ENCODE measurements at places on chromosomes 16 and 17.

DNA sequence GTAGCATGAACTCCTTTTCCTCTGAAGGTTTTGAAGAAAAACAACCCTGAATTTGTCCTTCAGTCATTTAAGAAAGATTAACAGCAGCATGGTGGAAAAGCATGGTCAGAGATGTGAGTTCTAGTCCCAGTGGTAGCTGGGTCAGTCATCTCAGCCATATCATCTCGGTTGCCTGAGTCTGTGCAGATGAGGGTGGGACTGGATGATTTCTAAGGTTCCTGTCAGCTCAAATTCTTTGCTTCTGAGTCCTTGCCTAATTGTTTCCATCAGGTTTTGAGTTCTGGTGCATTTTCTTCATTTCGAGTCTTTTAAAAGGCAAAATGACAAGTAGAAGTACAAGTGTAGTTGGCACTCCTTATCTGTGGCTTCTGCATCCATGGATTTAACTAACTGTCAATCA, 63.9 kb downstream of the TNRC6C start:
- no peak for DNase-seq

GRCh38 chr17:39921323-39921722, 2.9 kb upstream of the GSDMB start:
- no peak for DNase-seq

DNA sequence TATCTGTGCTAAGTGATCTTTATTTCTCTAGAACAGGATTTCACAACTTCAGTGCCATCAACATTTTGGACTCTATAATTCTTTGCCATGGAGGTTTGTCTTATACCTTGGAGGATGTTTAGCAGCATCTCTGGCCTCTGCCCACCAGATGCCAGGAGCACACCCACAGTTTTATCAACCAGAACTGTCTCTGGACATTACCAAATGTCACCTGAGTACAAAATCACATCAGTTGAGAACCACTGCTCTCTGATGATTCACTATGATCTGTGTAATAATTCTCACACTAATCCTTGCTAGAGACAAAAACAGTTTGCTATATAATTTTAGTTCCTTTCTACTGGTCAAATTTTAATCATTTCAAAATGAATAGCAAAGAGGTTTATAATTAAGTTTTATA, 102.8 kb upstream of the AMZ2 start:
- DNase-seq: no peak

DNA sequence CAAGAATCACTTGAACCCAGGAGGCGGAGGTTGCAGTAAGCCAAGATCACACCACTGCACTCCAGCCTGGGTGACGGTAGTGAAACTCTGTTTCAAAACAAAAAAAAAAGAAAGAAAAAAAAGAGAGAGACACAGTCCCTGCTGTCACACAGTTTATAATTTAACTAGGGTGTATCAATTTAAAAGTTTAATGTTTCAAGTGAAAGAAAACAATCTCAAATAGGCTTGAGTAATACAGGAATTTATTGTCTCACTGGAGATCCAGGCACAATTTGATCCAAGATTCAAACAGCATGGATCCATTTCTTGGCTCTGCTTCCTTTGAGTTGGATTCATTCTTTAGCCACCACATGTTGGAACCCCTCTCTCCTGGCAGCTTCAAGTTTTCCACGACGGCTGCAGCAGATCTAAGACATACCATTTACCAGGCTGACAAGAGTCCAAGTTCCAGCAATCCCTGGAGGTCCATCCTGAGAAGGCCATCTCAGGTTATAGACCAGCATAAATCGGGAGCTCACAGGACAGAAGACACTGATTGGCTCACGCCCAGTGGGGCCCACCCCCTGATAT, 97.5 kb downstream of the YPEL2 start:
- DNase-seq: no peak

GRCh38 chr17:66963909-66964771, at the start of gene CACNG4:
TSS of gene CACNG4 (plus strand) at chr17:66964707. CDS start at chr17:66964912, 205 bp downstream.
- DNase-seq: no peak

GRCh38 chr17:80263253-80264204, 2.9 kb downstream of the RNF213 start:
- DNase-seq: peak; percentile 38

DNA sequence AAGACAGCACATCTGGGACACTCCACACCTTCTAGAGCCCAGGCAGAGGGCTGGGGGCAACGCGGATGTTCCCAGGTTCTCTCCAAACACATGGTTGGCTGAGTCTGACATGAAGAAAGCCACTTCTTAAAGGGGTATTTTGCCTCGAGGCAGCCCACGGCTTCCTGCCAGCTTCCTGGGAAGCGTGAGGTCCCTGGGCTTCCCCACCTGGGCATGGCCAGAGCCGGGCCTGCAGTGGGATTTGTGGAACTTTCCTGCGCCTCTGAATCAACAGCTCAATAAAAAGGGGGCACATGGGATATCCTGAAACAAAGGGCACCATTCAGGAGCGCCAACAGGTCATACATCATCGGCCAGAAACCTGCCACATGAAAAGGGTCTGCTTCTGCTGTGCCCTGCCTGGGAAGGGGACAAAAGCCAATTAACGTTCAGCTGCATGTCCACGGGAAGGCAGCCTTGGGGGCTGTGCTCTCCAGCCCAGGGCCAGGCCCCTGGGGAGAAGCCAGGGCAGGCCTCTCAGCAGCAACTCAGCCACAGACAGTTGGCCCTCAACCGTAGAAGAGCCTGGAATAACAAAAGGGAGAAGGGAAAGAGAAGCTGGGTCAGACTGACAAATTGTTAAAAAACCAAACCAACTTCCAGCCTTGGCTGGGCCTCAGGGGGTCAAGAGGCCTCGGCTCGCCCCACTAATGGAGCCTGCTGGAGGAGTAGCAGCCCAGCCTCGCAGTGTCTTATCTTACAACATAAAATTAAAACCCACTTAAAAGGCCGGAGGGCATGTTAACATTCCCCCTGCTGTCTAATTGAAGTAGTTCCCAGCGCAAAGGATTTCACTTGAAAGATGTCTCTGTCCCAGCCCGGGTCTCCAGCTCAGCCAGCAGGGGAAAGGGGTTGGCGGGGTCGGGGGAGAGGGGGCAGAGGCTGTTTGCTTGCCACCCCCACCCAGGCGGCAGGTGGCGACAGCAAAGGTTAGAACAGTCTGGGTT, 34.2 kb downstream of the TBX4 start:
- no peak for DNase-seq

DNA sequence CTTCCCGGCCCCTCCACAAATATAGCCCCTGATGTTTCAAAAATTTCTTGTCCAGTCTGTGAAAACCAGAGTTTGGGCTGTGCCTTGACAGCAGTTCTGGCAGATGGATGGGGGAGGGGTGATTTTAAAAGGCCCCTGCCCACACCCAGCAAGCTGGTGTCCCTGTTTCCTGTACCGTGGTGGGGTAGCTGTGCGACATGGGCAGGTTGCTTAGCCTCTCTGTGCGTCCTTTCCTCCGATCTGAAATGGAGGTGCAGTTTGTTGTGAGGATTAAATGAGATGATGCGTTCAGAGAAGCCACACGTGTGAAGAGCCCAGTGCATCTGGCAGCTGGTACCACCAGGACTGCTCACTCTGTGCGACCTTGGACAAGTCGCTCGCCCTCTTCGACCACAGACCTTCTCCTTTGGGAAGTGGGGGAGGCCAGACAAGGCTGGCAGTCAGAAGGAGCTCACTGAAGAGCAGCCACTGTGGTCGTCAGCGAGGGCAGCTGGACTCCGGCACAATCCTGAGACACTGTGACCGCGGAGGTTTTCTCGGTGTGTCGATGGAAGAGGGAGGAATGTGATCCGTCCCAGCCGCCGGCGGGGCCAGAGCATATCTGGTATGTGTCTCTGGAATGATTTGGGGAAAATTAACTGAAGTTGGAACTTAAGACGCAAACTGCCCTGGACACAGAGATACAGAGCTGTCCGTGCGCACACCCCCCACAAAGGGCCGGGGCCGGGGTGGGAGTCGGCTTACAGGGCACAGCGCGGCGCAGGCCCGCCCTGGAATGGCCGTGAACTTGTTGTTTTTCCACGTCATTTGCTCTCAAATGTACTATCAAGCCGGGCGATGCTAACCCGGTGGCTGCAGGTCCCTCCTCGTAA, 721 bp upstream of the WFIKKN2 start:
- no peak for DNase-seq

GRCh38 chr17:76088041-76088867, 9.3 kb downstream of the ZACN start:
- no peak for DNase-seq

GRCh38 chr17:73788111-73788510, 143.9 kb upstream of the SDK2 start:
- DNase-seq: no peak

DNA sequence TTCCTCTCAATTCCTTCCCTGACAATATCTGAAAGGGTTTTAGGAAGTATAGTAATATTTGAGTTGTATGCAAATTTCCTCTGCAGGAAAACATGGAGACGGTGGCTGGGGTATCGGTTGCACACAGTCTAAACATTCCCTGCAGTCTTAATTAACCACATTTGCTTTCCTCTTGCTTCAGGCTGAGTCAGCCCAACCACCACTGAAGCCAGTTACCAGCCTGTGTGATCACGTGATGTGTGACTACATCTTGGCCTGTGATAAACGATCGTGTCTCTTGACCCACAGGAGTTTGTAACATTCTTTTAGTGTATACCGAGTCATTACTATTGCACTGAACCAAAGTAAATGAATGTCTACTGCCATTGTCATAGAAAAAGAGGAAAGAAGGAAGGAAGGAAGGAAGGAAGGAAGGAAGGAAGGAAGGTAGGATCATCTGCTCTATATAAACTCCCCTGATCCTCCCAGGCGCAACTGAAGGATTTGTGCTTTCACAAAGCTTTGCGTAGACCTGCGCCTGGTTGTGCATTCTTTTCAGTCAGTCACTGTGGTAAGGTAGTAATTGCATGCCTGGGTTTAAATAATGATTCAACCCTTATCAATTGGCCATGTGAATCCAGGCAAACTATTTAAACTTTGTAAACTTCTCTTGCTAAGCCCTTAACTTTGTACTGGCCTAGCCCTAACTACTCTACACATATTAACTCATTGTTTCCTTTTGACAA, 280.6 kb upstream of the SALL1 start:
- peak; percentile 46 for DNase-seq

GRCh38 chr17:57211543-57211942, 44.8 kb upstream of the MSI2 start:
- DNase-seq: no peak
